DMS79 treated with DMSO at 0.1 percent for 48 hours (cell line): ENCODE measurements at places on chromosomes 7 and 10.

DNA sequence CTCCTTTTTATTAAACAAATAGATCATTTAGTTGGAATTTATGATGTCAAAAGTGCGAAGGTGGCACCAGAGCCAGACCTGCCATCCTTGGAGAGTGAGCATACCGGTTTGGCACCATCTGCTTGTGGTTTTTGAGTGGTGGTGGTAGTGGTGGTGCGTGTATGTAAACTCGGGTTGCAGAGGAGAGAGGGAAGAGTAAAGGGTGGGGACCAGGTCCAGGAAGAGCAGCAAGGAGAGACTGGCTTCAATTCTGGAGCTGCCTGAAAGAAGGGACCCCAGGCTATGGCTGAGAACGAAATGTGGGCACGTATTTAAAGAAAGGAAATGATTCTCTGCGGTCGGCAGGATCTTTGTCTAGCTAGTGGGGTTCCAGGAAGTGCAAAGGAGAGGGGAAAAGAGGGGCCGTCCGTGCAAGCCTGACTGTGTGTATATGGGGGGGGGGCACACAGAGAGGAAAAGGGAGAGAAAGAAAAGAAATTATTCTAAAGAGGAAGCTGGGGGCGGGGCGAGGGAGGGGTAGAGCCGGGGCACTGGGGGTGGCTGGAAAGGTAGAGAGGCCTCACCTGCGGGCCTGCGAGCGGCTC is 448 bp upstream of the GOLGA7B start:
- peak; percentile 85 for DNase-seq

GRCh38 chr7:111098011-111098925 is 7.3 kb downstream of the LRRN3 start:
- DNase-seq = no peak

DNA sequence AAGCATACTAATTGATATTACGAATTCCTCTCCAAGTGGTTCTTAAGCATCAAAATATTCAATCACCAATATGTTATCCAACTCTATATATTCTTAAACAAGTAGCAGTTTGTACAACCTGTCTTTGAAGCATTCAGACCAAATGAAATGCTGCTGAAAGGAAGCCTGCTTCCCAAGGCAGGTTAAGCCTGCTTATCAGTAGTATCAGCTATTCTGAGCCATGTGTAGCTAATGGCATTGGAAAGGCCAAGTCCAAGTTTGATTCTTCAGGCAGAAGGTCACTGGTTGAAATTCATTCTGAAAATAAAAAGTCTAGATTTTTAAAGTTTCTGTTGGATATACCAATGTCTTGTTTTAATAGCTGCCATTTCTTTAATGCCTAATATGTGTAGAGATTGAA is 328.7 kb downstream of the LHFPL3 start:
- DNase-seq = no peak

GRCh38 chr10:79053081-79053434 is 15.7 kb upstream of the ZMIZ1 start:
- no peak for DNase-seq

DNA sequence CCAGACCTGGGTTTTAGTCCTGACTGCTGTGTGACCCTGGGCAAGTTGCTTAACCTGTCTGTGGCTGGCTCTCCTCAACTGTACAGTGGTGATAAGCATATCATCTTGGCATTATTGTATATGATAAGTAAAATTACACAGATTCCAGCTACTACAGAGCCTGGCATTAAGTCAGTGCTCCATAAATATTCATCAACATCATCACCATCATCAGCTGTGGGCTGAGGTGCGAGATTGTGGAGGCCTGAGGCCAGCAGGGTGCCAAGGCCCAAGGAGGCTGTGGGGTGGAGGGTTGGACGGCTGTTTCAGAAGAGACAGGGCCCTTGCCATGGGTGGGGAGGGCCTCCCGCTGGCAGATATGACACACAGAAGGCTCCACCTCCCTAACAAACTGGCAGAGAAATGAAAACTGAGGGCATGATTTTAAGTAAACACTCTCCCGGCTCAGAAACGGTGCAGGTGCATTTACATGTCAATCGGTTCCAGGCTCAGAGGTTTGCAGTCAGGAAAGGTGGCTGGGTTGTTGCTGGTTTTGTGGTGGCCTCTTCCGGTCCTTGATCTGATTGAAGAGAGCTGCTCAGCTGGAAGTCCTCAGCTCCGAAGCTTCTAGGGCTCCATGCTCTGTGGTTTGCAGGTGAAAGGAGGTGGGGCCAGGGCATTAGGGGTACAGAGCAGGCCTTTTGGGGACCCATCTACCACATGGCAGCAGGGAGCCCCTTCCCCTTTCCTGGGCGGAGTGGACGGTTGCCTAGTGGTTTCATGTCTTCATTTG is 10.2 kb downstream of the CRYGN start:
- peak; percentile 25 for DNase-seq

GRCh38 chr10:44411251-44411650 is 26.4 kb upstream of the CXCL12 start:
- DNase-seq = no peak

DNA sequence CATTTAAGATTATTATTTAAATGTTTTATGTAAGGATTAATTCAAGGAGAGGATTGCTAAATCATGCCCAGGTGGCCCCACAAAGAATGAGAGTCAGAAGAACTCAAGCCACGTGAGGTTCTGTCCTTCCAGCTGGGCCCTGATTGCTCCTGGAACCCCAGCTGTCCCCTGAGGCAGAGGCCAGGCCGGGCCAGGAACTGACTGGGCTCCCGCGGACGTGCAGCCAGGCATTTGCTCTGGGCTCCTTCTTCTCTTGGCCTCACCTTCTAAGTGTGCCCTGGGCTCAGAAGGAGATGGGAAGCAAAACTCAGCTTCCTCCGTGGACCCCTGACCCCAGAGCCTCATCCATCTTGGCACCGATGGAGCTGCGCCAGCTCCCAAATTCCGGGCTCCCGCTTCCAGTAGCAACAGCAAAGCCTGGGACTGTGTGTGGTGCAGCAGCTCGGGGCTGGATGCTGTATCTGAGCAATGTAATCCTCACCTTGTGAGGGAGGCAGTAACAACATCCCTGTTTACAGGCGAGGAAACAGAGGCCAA is 250.6 kb upstream of the PPP2R2D start:
- DNase-seq = no peak

- no peak for DNase-seq
Measured at GRCh38 chr10:133418289-133418993, 6.0 kb downstream of the SPRN start.

- no peak for DNase-seq
Measured at GRCh38 chr7:84076219-84076618, 118.4 kb downstream of the SEMA3A start.

DNA sequence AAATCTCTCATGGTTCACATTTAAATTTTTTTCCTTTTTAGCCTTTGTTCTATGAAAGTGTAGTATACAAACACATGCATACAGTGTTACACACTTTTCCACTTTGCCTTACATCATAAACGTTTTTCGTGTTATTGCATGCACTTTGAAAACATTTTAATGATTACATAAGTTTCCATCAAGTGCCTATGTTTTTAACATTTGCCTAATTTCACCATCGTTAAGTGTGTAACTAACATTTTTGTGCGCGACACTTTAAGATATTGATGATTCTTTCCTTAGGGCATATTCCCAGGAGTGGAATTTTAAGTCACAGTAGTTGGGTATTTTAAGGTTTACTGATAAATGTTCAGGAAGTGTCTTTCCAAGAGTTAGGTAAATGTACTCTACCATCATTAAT is 1.5 kb upstream of the FRAT2 start:
- DNase-seq = no peak

- DNase-seq = no peak
Measured at GRCh38 chr7:114854369-114854768, 67.5 kb upstream of the MDFIC start.
